ENCODE measurements at places on chromosomes 7 and 10.

- DNase-seq, result no peak
These were observed 818 bp downstream of the DLD start for GRCh38 chr7:107891636-107892366.

GRCh38 chr7:30923009-30923773 is 11.5 kb downstream of the AQP1 start:
- no peak for DNase-seq

DNA sequence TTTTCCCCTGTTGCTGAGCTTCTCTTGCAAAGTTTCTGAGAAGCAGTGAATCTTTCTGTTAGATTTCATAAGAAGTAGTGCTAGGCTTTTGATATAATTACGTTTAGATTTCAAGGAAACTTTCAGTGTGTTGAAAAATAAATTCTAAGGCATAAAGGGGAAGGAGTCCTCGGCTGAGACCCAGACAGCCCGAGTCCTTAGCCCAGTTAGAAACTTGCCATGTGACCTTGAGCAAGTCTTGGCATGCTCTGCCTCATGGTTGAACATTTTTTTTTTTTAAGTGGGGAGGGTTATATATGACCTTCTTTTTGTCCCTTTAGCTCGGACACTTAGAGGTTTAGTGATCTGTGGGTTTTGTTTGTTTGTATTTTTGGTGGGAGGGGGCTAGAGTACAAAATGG is 117.5 kb downstream of the TCF7L2 start:
- no peak for DNase-seq

- no peak for DNase-seq
These were observed 147.7 kb downstream of the ACTR3B start for GRCh38 chr7:152907042-152907761.

DNA sequence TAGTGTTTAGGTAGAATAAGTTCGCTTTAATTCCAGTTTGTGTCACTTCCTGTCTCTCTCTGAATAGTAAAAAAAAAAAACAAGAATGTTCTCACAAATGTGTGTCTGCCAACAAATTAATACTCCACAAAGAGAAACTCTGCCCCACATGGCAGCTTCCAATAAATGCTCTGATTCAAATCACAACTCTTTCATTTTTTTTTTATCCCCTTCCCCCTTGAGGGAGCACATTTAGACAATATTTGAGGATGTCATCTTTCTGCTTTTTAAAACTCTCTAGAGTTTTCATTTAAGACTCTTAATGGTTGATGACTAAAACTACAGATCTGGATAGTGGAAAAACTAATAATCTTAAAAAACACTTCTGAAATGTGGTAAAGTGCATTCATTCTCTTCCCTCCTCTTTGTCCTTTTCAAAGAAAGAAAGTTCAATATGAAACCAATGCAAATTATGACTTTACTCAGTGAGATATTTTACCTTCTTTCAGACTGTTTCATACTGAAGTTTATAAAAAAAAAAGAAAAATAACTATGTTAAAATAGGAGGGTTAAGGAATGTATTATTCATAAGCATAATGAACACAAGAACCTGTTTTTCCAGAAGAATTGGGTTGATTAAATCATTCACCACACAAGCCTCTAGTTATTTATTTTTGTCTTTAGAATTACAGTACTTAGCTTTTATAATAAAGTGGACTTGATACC is 42.3 kb downstream of the ARID5B start:
- peak; percentile 27 for DNase-seq

- no peak for DNase-seq
These were observed 26.3 kb upstream of the CAPZA2 start for GRCh38 chr7:116836048-116836447.

- DNase-seq, result no peak
These were observed 3.1 kb downstream of the CNPY4 start for GRCh38 chr7:100122568-100122967.

- no peak for DNase-seq
These were observed 23.1 kb downstream of the KCNH2 start for GRCh38 chr7:150954986-150955518.

- DNase-seq, result no peak
These were observed 141.9 kb upstream of the RHEB start for GRCh38 chr7:151661587-151661986.

DNA sequence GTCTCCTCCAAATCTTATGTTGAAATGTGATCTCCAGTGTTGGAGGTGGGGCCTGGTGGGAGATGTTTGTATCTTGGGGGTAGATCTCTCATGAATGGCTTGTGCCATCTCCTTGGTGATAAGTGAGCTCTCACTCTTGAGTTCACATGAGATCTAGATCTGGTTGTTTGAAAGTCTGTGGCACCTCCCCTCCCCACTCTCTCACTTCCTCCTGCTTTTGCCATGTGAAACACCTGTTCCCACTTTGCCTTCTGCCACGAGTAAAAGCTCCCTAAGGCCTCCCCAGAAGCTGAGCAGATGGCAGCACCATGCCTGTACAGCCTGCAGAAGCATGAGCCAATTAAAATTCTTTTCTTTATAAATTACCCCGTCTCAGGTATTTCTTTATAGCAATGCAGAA is 23.5 kb downstream of the TMEM229A start:
- no peak for DNase-seq

DNA sequence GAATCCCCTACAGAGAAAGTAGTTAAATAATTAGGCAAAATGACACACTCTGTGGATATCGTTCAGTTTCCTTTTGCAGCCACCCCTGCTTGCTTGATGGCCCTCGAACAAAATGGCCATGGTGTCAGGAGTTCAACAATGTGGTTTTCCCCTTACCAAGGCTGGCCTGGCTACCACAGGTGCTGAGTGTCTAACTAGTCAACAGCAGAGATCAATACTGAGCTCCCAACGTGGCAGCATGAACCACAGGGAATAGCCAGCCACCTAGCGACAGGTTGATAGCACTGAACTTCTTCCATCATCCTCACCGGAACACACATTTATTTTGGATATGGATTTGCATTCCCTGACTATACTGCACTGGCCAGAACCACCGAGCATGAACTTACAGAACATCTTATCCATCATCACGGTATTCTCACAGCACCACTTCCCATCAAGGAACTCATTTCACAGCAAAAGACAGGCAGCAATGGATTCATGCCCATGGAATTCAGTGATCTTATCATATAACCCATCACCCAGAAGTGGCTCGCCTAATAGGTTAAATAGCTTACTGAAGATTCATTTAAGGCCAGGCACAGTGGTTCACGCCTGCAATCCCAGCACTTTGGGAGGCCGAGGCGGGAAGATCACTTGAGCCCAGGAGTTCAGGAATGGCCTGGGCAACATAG is 6.3 kb downstream of the C10orf67 start:
- DNase-seq, result no peak

DNA sequence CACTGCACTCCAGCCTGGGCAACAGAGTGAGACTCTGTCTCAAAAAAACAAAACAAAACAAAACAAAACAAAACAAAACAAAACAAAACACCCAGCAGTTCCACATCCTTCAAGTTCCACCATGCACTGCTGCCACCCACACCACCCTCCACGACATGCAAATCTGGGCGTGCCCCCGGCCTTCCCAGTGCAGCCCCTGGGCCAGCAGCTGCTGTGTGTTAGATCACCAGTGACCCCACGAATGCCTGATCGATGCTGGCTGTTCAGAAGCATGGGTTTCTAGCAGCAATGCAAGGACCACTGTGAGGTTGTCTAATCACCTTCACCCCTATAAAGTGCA is 36.3 kb downstream of the ELFN1 start:
- no peak for DNase-seq

GRCh38 chr7:40899636-40900507 is 765.1 kb downstream of the SUGCT start:
- no peak for DNase-seq

GRCh38 chr10:80455461-80456349 is 1.6 kb downstream of the TSPAN14 start:
- DNase-seq, result no peak

DNA sequence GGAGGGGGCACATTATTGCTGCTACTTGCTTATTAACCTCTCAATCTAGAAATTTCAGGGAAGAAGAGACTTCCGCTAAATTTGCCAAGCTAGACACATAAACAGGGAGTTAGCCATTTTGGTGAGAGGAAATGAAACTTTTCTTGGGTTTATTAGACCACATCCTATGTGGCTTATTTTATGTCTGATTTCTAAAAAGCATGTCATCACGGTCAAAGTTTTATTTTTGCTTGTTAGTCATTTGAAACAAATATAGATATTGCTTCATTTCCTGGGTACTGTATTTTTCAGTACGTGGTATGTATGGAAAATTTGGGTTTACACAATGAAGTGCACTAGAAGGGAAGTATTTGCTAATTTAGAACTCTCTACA is 144.1 kb downstream of the TCF7L2 start:
- DNase-seq, result no peak

GRCh38 chr10:128713471-128713870 is 587.2 kb upstream of the MKI67 start:
- no peak for DNase-seq

DNA sequence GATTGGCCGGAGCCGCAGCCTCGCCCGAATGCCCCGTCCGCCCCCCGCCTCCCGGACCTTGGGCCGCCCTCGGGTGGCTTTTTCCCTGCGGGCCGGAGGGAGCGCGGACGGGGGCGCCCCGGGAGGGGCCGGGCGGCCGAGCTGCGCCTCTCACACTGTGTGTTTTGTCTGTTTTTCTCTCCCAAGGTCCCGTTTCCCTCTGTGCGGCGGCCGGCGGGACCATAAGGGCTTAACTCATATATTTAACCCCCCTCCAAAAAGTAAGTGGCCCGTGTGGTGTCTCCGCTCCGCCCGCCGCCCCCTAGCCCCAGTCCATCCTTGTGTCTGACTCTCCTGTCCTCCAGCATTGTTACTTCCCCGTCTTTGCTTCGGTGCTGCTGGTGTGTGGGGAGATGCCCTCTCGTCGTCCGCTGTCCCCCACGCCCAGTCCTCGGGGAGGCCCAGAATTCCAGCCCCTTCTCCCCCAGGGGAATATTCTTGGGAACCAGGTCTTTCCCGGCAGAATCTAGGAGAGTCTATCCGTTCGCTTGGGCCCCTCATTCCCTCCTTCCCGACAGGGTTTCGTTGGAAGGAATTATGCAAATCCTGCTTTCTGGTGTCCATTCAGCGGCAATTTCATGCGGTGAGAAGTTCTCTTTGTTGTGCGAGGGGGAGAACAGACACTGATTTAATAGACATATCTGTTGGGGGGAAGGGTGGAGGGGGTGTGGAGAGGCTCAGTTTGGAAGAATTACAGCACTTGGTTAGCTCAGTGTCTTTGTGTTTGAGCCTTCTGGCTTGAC is 1.3 kb downstream of the LCOR start:
- DNase-seq, result peak; percentile 30

DNA sequence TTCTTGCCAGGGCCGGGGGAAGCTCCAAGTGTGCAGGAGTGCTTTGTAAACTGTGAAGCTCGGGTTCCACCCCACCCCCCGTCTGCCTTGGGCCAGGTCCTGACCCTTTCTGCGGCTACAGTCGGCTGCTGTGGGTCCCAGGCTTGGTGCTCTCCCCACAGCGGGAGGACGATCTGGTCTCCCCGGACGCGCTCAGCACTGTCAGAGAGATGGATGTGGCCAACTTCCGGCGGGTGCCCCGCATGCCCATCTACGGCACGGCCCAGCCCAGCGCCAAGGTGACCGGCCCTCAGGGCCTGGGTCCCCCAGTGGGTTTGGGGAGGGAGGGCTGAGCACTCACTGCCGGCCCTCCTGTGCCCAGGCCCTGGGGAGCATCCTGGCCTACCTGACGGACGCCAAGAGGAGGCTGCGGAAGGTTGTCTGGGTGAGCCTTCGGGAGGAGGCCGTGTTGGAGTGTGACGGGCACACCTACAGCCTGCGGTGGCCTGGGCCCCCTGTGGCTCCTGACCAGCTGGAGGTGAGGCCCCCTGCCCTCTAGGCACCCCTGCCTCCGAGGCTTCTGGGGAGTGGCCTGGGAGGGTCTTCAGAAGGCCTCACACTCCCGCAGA is 60.3 kb downstream of the PALD1 start:
- no peak for DNase-seq

GRCh38 chr10:26780793-26781601 is 79.8 kb downstream of the ABI1 start:
- peak; percentile 24 for DNase-seq

DNA sequence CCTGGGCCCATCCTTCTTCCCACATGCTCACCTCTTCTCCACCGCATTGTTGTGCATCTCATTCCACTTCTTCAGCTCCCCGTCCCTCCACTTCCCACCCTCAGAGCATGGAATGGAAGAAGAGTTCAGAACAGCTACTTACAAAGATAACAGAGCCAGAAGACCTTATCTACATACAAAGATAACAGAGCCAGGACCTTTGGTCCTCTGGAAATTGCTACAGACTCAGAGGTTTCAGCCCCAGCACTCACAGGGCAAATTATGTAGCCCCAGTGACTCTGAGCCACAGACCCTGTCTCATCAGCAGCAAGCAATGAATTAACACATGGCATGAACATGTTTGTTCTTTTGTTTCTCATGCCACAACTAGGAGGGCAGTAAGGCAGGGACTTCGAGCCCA is 28.7 kb upstream of the SLC29A3 start:
- no peak for DNase-seq

DNA sequence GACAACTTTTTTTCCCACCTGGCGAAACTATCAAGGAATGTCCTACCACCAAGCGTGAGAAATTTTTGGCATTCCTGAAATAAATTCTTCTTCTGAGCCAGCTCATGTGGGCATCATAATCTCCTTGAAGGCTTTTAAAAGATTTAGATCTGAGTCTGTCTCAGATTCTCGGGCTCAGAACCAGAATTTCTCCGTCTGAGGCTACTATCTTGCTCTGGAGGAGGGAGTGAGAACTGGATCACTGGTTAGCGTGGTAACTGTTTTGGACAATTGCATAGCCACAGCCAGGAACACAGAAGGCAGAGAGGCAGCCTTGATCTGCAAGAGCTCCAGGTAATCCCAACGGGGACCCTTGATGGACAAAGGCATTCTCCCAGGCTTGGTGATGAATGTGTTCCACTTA is 1.0 kb upstream of the PLAC9 start:
- DNase-seq, result no peak

- no peak for DNase-seq
These were observed 5.3 kb downstream of the PITX3 start for GRCh38 chr10:102236006-102236405.

- no peak for DNase-seq
These were observed 15.8 kb downstream of the AP5Z1 start for GRCh38 chr7:4791101-4791737.

GRCh38 chr7:120402079-120402767 is 129.2 kb downstream of the KCND2 start:
- no peak for DNase-seq

- DNase-seq, result no peak
These were observed 21.8 kb downstream of the ARHGAP19 start for GRCh38 chr10:97270523-97271154.

- DNase-seq, result no peak
These were observed 483.1 kb downstream of the RPS24 start for GRCh38 chr10:78516756-78517155.

DNA sequence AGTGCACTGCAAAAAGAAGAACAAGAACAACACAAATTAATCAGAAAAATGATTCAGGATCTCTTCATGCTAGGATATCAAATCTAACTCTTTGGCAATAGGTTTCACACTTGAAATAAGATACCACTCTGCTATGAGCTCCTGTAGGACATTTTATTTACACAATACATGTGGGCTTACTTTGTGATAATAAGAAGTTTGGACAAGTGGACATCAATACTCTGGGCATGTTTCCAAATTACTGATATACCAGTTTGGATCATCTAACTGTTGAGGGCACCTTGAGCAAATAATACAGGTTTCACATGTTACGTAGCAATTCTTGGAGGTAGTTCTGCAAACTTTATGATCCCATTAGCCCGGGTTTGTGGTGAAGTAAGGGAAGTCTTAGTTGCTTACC is 59.8 kb downstream of the CPVL start:
- DNase-seq, result no peak

- no peak for DNase-seq
These were observed 6.8 kb upstream of the TBRG4 start for GRCh38 chr7:45118292-45118691.

GRCh38 chr7:141118767-141119166 is 44.9 kb downstream of the TMEM178B start:
- no peak for DNase-seq

Data from GM10248 (cell line).